ENCODE measurements at places on chromosomes 7 and 10. TPM values are rescaled to one million over a fixed set of nuclear protein-coding genes. Genes with fewer than 3 reads are reported as not detected.

DNA sequence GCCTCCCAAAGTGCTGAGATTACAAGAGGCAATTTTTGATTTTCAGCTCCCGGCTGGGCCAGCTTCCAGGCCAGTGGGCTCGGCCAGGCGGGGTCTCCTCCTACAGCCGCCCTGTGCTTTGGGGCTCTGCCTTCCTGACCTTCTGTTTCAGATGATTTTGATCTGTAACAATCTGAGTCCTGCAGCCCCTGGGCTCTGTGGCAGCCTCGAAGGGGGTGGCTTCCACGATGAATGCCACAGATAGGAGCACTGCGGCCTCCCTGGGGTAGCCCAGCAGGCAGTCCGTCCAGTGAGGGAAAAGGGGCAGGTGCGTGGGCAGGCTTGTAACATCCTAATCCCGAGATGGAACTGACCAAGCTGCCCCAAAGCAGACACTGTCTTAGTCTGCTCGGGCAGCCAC is 177.5 kb downstream of the DNAJB6 start:
- DNase-seq = no peak

- DNase-seq = no peak
These were observed 5.2 kb downstream of the NAMPT start for GRCh38 chr7:106279425-106280197.

DNA sequence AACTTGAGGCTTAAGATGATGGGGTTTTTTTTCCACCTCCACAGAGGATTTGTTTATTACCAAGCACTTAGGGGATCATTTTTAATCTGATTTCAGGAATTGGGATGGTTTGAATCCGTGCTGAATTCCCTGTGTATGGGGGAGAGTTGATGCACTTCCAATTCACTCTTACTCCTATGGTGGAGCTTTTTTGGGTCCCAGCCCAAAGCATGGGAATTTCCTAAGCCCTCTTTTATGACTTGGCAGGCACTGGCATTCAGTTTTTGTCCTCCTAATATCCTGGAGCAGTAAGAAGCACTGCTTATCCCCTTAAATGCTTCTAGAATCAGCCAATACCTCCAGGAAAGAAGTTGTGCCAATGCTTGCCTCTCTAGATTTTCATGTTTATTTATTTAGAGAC is 78.7 kb downstream of the HYCC1 start:
- no peak for DNase-seq

GRCh38 chr7:70131817-70132216 is 533.5 kb downstream of the AUTS2 start:
- peak; percentile 7 for DNase-seq

DNA sequence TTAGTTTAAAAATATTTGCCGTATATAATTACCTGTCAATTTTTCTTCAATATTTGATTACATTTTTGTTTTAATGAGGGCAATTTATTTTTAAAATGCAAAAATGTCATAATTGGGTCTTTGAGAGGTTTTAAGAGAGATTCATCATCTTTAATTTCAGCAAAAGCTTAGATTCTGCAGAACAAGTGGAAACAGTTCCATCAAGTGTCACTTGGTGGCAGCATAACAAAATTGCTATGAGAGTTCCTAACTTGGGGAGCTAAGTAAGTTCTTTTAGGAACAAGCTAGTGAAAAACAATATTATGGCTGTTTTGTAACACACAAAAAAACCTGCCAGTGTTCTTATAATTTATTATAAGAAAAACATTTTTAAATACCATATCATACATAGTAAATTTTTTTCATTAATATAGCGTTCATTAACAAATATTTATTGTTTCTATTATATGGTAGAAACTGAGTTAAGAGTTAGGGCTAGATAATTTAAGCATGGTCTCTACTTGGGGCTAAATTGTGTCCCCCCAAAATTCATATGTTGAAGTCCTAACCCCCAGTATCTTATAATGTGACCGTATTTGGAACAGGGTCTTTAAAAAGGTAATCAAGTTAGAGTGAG is 155.2 kb downstream of the MAGI2 start:
- peak; percentile 32 for DNase-seq

HMX3 gene
- not detected for total RNA-seq

ACSM6 gene
- total RNA-seq = not detected

MCM7 gene
- 423 TPM for total RNA-seq

DNA sequence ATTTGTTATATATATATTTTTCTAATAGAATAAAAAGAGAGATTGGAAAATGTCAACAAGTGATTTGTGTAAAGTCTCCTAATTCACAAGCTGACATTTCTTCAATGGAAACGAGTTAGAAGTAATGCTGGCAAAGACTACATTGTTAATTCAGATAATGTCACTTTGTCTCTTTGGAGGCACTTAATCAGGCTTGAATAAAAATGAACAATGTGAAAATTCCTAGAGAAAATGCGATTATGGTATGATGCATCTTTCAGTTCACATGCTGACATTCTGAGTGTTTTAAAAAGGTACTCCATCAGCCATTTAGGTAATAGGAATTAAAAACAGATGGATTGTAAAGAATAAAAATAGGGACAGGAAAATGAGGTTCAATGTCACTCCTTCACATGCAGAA is 100.1 kb downstream of the SLC13A1 start:
- no peak for DNase-seq

- no peak for DNase-seq
These were observed 43.0 kb downstream of the MTERF1 start for GRCh38 chr7:91837397-91838070.

DNA sequence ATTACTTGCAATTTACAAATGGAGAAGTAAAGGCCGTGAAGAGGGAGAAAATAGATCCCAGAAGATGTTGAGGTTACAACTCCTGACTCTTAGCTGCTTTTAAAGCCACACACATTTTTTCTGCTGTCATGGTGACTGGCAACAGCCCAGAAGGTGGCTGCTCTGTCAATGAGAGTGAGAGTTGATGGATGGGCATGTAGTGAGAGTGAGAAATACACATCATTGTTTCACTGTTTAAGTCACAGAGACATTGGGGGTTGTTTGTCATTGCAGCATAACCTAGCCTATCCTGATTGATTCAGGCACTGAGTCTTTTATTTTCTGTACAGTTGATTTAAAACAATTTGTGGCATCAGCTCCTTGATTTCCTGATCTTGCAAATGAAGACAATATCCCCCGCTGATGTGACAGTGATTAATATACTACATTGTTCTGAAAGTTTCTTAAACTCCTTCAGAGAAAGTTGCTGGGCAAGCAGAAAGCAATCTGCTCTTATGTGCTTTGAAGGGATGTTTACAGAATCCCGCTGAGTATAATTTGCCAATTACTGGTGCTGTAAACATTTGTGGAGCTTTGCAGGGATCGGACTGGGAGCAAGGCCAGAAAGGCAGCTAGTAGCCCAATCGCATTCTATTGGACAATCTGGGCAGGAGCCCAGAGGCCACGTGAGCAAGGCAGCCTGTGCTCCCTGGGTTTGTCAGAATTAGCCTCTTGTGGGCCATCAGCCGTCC is 229.6 kb downstream of the PRPF18 start:
- no peak for DNase-seq

- DNase-seq = no peak
These were observed 29.5 kb downstream of the BAG3 start for GRCh38 chr10:119680650-119681081.

DNA sequence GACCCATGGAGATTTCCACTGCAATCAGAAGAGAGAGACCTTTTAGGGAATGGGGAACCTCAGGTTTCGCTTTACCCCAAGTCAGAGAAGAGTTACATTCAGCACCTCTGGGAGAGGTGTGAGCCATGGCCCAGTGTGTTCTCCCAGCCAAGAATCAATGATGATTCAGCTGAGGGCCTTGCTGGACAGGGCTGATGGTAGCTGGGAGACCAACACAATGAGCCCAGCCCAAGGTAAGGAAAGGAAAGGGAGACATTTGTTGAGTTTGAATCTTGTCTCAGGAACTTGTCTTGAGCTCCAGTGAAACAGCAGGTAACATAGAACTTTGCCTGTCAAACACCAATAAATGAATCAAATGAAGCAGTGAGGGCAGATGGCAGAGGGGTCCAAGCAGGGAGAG is 14.0 kb upstream of the PPIA start:
- DNase-seq = no peak

STK32C gene
- 30.4 TPM for total RNA-seq

SCRN1 gene
- 62.7 TPM for total RNA-seq

- no peak for DNase-seq
These were observed 37.0 kb downstream of the TBC1D12 start for GRCh38 chr10:94439275-94439861.

- no peak for DNase-seq
These were observed 104.9 kb upstream of the C7orf33 start for GRCh38 chr7:148485618-148486017.

PRLHR gene
- total RNA-seq = not detected

GRCh38 chr10:15789793-15790525 is 70.2 kb upstream of the ITGA8 start:
- DNase-seq = no peak

ACHE gene
- not detected for total RNA-seq

All from OCI-LY7 (cell line).